Fibroblast of skin of scalp (primary cell): ENCODE measurements at places on chromosomes 4 and X.

DNA sequence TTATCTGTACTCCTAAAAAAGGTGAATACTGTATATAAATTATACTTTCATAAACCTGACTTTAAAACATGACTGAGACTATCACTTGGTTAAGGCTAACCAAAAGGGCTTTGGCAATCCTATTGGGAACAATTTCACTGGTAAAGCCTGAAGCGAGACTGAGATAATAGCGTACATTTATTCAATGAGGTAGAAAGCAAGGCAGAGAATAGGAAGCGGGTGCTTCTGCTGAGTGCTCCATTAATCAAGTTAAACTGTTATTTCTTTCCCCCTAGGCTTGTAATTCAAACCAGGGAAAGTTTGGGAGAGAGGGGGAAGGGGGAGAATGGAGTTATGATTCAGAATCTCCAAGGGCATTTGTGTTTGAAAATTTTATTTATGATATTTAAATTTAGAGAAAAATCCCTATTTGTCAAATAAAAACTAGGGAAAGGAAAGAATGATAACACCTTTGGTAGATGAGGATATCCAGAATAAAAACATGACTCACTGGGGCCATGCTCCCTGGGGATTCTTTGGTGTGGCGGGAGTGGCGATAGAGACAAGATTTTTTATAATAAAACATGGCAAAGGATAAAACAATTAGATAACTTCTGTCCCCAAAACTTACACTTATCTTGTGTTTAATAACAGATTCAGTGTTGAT is 34.6 kb upstream of the SORBS2 start:
- DNase-seq = peak; percentile 64

GRCh38 chrX:46208225-46208854 is 336.9 kb downstream of the ZNF674 start:
- peak; percentile 64 for DNase-seq

DNA sequence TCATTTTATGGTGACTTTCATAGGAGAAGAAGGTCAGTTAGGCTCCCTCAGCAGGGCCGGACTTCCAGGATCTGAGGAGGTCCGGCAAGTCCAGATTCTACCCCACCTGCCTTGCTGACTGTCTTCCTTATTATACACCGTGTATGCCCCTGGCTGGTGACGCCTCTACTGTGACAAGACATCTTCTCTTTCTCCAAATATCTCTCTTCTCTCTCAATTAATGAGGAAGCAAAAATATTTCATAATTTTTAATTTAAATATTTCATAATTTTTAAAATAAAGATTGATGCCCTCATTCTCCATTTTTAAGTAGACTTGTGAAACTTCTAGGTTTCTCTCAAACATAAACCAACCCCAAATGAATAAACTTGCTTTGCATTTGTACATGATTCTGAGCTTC is 202.5 kb downstream of the NSUN7 start:
- DNase-seq = no peak

DNA sequence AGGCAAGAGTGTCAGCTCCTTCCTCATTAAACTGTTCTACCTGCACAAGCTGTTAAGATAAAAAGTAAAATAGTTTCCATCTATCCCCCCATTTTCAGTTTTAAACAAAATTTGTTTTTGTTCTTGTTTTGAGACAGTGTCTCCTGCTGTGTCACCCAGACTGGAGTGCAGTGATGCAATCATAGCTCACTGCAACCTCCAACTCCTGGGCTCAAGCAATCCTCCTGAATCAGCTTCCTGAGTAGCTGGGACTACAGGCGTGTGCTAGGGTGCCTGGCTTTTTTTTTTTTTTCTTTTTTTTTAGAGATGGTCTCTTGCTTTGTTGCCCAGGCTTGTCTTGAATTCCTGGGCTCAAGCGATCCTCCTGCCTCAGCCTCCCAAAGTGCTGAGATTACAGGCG is 105.4 kb downstream of the HS6ST2 start:
- peak; percentile 14 for DNase-seq

DNA sequence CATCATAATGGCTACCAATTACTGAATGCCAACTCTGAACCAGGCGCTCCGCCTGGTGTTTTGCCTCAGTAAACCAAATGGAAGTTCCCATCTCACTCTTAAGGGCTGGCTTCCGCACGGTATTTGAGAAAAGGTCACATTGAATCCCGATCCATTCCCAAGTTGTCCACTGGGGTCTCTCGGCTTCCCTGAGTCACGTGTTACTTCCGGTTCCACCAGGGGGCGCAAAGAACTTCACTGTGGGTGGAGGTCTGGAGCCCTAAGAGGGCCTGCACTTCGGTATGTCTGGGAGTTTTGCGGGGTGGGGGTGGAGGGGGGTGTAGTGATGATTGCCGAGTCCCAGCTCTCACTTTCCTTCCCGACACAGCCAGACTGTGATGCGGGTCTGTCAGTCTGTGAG is 13.4 kb upstream of the NHS start:
- no peak for DNase-seq

DNA sequence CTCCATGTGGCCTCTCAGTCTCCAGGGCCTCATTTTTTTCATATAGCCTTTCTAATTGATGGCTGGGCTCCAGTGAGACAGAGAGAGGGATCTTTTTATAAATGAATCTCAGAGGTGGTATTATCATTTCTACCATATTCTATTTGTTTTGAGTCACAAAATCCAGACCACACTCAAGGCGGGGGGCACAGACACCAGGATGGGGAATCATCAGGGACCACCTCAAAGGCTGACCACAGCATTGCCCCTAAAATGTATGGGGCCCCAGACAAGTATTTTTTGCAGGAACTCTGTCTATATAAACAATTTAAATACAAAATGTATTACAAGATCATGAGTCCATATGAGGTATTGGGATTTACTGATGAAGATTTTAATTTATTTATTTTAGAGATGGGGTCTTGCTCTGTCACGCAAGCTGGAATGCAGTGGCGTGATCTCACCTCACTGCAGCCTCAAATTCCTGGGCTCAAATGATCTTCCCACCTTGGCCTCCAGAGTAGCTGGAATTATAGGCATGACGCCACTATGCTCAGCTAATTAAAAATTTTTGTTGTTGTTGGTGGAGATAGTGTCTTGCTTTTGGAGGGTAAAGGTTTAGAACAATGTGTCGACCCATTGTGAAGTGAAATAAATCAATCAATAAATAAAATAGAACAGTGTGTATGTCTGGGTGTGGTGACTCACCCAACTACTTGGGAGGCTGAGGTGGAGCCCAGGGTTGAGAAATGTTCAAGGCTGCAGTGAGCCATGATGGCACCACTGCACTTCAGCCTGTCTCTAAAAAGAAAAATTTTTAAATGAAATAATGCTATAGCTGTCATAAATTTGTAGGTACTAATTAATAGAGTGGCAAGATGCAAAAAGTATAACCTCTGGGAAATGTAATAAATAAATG is 29.4 kb downstream of the WDR13 start:
- DNase-seq = no peak

- DNase-seq = no peak
These were observed 182.7 kb downstream of the KDR start for GRCh38 chr4:54942721-54943120.

GRCh38 chr4:23779422-23779821 is 110.4 kb downstream of the PPARGC1A start:
- no peak for DNase-seq

DNA sequence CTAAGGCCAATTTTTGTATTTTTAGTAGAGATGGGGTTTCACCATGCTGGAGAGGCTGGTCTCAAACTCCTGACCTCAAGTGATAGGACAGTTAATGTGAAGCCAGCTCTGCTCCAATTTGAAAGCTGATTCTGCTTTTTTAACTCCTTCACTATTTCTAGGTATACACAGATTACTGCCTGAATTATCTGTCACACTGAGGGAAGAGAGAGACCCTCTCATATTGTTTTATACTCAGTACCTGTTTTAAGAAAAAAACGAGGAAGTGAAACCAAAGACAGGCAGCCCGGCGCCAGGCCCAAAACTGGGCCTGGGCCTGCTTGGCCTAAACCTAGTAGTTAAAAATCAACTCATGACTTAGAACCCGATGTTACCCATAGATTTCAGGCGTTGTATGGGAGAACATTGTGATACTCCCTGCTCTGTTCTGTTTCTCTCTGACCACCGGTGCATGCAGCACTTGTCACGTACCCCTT is 1601.5 kb upstream of the PCDH10 start:
- DNase-seq = no peak

GRCh38 chr4:108814326-108814725 is 51.5 kb upstream of the ETNPPL start:
- no peak for DNase-seq

DNA sequence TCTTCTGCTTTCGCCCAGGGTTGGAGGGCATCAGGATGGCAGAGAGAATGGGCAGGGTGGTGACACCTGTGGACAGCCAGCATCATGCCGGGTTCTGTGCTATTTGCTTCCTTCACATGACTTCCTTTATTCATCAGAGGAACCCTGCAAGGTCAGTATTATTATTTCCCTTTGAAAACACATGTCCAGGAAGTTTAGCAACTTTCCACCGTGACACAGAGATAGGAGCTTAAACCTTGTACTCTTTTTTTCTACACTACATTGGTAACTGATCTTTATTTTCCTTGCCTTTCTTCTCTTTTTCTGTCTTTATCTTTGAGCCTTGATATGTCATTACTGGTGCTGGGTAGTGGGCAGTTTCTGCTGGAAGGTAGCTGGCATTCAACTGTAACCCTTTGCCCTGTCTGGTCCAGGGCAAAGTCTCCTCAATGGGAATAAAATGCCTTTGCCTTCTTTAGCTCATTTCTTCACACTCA is 5.0 kb upstream of the MGST2 start:
- DNase-seq = no peak

DNA sequence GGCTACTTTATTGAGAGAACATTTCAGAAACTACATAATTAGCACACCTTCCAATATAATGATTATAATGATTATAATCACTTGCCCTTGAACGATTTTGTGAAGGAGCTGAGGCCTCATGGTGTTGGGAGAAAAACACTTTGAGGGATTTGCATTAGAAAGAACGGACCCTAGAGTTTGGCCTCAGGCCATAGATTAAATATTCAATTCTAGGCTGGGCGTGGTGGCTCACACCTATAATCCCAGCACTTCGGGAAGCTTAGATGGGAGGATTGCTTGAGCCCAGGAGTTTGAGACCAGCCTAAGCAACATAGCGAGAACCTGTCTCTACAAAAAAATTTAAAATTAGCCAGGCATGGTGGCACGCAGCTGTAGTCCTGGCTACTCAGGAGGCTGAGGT is 12.9 kb upstream of the PRKG2 start:
- DNase-seq = no peak

DNA sequence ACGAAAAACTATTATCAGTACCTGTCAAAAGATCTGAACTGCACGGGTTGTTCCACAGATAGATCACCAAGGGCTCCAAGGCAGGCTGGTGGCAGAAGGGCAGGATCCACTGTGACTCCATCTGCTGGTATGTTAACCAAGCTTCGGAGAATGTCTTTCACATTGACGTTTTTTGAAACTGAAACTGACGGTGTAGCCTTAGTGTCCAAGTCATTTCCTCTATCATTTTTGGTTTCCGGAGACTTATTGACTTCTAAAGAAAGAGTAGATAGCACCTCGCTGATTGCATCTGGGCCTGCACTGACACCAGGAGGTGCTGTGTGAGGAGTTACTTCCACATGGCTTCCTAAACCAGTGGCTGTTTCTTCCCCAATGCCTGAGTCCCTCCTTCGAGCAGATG is 186.9 kb downstream of the LRBA start:
- DNase-seq = no peak

- no peak for DNase-seq
These were observed 22.1 kb downstream of the PDE6B start for GRCh38 chr4:647481-647880.

GRCh38 chr4:168511780-168512489 is 15.1 kb downstream of the PALLD start:
- no peak for DNase-seq

DNA sequence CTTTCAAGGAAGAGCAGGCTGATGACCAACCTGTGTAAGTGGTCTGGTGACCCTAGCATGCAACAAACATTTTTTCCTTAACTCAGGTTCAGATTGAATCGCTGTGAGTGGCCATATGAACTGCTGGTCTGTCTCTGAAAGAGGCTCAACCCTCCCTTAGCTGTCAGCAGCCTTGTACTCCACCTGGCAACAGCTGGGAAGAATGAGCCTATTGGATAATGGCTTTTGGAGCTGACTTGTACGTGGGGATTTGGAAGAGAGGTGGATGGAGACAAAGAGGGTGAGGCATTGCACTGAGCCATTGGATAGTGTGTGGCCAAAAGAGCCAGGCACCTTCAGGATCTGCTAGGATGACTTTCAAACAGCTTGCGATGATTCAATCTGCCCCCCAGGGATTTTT is 35.7 kb upstream of the BMP15 start:
- DNase-seq = no peak

DNA sequence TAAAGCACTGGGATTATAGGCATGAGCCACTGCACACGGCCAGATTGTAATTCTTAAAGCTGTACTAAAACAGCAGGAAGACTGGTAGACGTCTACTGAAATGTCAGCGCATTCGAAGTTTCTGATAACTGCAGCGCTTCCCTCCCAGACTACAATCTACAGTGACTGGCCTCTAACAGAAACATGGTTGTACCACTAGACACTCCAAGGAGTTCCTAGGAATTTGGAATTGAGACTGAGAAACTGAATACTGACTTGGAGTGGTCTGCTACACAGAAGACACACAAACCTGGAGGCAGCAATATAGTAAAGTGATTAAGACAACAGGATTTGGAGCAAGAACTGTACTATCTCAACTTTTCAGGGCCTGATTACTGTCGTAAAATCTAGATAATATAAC is 937 bp downstream of the HELQ start:
- DNase-seq = peak; percentile 2

DNA sequence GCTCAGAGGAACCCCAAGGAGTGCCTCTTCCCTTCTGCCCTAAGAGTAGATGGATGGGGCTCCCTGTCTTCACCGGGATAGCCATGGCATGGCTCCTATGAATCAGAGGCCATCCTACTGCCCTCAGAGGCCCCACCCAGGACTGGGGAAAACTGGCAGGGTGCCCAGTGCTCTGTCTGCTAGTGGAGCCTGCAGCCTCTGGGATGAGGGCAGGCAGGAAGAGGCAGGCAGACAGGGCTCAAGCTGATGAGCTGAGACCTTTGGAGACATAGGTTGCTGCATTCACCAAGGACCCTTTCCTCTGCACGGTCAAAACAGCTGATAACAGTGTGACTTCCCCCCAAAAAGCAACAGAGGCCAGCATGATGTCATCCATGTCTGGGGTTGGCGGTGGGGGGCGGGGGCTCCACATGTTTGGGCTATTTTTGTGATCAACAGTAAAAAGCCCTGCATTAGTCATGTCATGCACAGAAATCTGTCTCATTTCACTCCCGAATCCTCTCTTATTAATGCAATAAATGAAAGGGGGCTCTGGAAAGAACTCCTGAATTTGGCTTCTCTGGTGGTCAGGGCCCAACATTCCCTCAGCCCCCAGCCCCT is 207.6 kb upstream of the MAMLD1 start:
- DNase-seq = peak; percentile 79

GRCh38 chr4:35250761-35251160 is 993.6 kb downstream of the ARAP2 start:
- peak; percentile 11 for DNase-seq

GRCh38 chr4:86338989-86339388 is 20.9 kb downstream of the MAPK10 start:
- peak; percentile 84 for DNase-seq

GRCh38 chrX:129522184-129523078 is 859 bp downstream of the SMARCA1 start:
- DNase-seq = peak; percentile 68
